ENCODE measurements at places on chromosomes 5 and 9.
A peak's percentile ranks its signal among the peaks of the same experiment; 100 is the strongest.

GRCh38 chr5:111075520-111075919 is 4.0 kb downstream of the TSLP start:
- DNase-seq, result no peak

DNA sequence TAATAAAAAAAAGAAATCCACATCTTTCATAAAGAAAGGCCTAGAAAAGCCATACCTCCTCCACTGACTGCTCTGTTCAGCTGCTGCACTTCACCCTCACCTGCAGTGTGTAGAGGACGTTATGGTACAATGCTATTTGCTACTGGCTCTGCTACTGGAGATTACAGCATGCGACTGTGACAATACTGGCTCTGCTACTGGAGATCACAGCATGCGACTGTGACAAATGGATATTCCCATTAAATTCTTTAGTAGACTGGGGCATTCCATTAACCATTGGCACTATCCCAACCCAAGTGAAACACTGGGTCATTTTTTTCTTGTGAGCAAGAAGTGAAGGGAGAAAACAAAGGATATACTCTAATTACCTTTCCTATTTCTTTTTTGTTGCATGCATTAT is 1063.5 kb upstream of the DMAC1 start:
- DNase-seq, result no peak

DNA sequence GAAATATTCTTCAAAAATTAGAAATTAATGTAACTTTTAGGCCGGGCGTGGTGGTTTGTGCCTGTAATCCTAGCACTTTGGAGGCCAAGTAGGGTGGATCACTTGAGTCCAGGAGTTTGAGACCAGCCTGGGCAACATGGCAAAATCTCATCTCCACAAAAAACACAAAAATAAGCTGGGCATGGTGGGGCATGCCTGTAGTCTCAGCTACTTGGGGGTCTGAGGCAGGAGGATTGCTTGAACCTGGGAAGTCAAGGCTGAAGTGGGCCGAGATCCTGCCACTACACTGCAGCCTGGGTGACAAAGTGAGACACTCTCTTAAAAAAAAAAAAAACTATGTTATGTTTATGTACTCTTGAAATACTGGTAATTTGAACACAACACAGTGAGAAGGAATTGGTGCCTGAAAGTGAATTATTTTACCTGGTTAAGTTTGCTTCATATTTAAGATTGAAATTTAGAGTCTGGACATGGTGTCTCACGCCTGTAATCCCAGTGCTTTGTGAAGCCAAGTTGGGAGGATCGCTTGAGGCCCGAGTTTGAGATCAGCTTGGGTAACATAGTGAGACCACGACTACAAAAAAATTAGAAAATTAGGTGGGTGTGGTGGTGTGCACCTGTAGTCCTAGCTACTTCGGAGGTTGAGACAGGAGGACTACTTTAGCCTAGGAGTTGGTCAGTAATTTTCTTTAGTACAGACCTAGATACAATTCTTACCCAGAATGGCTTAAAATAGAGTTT is 15.0 kb downstream of the ARRDC3 start:
- DNase-seq, result no peak

GRCh38 chr5:39253196-39253595 is 33.8 kb upstream of the FYB1 start:
- no peak for DNase-seq

GRCh38 chr5:61076626-61077025 is 85.6 kb downstream of the SMIM15 start:
- no peak for DNase-seq

- DNase-seq, result no peak
Observed at GRCh38 chr9:76591256-76591950, 132.4 kb downstream of the GCNT1 start.

DNA sequence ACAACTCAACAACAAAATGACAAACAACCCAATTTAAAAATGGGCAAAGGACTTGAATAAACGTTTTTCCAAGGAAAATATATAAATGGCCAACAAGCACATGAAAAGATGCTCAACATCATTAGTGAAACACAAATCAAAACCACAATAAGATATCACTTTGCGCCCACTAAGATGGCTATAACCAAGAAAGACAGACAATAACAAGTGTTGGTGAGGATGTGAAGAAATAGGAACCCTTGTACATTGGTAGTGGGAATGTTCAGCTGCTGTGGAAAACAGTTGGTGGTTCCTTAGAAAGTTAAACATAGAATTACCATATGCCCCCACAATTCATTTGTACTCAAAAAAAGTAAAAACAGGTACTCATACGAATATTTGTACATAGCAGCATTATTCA is 39.2 kb upstream of the WDR41 start:
- no peak for DNase-seq

- no peak for DNase-seq
Observed at GRCh38 chr9:13429301-13430190, 150.1 kb upstream of the MPDZ start.

- DNase-seq, result peak; percentile 32
Observed at GRCh38 chr9:19493174-19493811, 84.5 kb downstream of the ACER2 start.

DNA sequence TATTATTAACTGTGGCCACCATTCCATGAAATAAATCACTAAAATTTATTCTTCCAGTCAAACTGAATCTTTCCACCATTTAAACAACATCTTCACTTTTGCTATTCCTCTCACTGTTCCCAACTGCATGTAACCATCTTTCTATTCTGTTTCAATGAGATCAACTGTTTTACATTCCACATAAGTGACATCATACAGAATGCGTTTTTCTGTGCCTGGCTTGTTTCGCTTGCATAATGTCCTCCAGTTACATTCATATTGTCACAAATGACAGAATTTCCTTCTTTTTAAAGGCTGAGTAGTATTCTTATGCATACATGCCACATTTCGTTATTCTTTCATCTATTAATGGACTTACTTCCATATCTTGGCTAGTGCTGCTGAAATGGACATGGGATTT is 738.2 kb downstream of the SEMA5A start:
- DNase-seq, result no peak

GRCh38 chr9:124295159-124295794 is 37.5 kb downstream of the NEK6 start:
- DNase-seq, result no peak

GRCh38 chr5:107127878-107128277 is 542.9 kb downstream of the EFNA5 start:
- no peak for DNase-seq

DNA sequence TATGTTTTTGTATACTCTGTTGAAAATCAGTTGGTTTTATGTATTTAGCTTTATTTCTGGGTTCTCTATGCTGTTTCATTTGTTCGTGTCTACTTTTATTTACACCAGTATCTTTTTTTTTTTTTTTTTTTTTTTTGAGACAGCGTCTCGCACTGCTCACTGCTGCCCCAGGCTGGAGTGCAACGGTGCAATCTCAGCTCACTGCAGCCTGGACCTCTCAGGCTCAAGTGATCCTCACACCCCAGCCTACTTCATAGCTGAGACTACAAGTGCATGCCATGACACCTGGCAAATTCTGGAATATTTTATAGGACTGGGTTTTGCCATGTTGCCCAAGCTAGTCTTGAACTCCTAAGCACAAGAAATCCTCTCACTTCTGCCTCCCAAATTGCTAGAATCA is 869.4 kb upstream of the CDH6 start:
- no peak for DNase-seq

DNA sequence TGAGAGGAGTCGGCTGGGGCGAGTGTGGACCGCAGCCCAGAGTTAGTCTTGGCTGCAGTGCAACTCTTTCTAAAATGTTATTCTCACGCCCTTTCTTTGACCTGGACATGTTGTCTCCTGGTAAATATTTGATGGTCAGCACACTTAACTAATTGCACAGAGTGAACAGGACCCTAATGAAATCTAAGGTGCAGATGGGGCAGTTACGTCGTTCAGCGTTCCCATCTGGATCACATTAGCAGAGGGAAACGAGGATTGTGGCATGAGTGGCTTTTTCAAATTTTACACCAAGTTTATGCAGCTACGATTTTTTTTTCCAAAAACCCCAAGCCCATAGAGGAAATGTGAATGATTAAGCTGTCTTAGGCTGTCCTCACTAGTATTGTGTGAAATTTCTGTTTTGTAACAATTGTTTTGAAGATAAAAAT is 483 bp downstream of the C9orf85 start:
- no peak for DNase-seq

GRCh38 chr5:67844924-67845323 is 370.6 kb upstream of the PIK3R1 start:
- DNase-seq, result no peak

GRCh38 chr9:76658510-76659231 is 105.6 kb upstream of the PCA3 start:
- DNase-seq, result no peak

DNA sequence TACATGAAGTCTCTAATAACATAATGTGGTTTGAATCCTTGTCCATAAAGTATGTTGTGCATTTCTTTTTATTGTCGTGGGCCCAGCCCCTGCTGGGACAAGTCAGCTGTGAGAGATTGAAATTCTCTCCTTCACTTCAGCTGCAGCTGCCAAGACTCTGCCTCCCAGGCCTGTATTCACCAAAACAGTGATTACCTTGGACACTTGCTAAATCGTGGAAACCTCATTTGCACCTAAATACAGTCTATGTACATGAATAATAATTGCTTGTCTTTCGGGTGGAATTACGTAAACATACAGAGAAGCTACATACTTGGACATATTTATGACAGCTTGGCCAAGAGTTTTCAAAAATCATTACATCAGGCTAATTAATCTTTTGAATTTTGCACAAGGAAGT is 898.5 kb upstream of the SEMA6A start:
- DNase-seq, result no peak

DNA sequence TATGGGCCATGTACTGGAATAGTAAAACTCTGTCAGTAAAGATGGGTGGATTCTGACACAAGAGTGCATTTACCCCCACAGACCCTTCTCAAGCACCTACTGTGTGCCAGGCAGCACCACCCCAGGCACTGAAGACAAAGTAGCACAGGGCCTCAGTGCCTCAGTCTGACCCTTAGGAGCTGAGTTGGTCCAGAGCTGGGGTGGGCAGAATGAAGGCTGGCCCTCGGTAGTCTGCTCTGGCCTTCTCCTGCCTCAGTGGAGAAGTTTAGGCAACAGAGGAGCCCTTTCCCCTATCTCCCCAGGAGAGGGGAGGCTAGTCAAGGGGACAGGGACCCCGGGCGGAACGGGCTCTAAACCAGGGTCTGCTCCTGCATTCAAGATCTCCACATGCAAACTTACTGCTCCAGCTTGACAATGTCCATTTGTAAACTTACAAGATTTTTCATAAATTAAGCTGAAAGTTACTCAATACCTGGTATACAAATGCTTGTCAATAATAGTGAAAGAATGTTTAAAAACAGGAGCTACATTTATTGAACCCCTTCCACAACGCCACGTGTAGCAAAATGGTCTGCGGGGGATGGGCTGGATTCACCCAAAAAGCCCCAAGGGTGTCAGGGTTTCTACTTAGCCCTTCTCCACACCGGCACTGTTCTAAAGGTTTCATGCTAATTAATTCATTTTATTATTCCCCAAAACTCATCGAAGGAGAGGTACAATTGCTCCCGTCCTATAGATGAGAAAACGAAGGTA is 1.5 kb downstream of the VDAC1 start:
- no peak for DNase-seq

DNA sequence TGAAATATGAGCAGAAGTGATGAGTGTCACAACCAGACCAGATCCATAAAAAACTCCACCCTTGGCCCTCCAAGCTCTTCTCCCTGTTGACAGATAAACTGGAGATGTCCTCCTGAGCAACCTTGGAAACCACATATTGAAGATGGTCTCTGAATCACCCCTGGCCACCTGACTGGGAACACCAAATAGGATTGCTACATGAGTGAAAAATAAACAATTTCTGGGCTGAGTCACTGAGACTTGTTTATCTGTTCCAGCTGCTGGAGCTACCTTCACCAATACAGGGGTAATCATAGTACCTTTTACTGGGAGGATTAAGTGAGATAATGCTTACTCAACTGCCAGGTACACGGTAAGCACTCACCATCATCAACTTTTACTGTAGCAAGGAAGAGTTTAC is 53.3 kb downstream of the PCA3 start:
- DNase-seq, result no peak

DNA sequence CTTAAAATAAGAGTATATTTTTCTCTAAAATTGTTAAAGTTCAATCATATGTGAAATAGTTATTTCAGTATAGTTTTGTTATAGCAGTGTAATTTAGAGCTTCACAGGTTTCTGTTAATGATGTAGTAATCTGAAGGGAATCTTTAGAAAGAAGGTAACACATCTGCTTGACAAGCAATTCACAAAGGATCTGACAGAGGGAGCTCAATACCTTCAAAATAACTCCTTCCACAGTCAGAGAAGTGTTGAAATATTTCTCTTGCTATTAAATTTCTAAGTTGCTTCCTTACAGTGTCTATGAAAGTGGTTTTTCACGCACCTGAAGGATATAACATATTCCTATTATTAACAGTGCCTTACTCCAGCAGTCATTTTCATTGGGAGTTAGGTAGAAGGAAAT is 44.9 kb downstream of the SLC25A51 start:
- no peak for DNase-seq

DNA sequence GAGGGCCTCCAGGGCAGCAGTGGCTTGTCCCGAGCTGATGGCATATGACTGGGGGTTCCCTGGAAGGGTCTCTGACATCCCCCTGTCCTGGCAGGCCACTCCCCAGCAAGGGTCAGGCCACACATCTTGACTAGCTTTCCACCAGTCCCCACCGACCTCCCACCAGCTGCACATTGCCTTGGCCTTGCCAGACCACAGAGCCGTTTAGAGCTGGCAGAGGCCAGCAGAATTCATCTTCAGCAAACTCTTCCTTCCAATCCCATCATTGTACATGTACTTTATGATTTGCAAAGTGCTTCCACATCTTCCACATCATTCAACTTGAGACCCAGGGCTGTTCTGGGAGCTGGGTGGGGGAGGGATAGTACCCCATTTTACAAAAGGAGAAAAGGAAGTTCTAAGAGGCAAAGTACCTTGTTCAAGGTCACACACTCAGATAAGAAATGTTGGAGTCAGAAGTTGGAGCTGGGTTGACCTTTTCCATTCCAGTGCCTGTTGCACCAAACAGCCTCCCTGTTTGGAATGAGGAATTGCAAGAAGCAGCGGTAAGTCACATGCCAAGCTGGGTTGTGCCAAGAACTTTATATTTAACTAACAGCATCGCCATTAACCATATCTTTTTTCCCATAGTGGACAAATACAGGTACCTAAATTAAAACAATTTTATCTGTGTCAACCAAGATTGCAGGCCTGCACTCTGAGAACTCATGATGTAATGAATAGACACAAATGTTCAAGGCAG is 25.8 kb upstream of the COL15A1 start:
- no peak for DNase-seq

- no peak for DNase-seq
Observed at GRCh38 chr5:140678993-140679392, 5.6 kb upstream of the DND1 start.

- peak; percentile 78 for DNase-seq
Observed at GRCh38 chr9:126690431-126691051, 76.8 kb downstream of the LMX1B start.

GRCh38 chr5:180259260-180259611 is 32.6 kb downstream of the MAPK9 start:
- DNase-seq, result no peak

- DNase-seq, result no peak
Observed at GRCh38 chr9:121312169-121312568, 44.2 kb downstream of the GSN start.

All from progenitor cell of endocrine pancreas (in vitro differentiated cells).